T47D (cell line): ENCODE measurements at places on chromosomes 13 and 19.

DNA sequence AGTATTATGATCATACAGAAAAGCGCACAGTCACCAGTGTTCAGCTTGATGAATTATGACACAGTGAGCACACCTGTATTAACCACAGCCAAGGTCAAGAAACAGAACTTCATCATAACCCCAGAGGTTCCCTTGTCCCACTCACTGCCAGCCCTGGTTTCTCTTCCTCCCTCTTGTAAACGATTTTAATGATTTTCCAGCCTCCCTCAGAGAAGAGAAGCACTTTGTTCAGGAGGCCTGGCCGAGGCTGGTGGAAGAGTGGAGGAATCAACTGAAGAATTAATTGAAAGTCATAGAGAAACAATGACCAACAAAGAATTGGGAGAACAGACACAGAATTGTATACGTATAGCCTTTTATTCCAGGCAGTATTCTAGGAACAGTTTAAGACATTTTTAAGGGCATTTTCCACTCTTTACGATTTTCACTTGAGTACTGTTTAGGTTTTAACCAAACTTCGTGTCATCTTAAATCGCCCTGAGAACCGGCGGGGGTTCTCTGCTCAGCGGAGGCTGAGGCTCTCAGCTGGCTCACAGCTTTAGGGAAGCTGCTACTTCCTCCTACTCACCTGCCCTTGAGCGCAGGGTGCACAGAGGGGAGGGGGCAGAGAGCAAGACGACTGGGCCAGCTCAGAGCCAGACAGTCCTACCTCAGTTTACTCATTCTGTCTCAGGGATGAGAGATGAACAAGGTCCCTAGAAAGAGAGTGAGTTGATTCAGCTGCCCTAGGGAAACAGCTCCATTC lies 108.6 kb downstream of the AKAP11 start:
- DNase-seq, result no peak

- no peak for DNase-seq
These were observed 9.4 kb downstream of the ARGLU1 start for GRCh38 chr13:106558527-106558926.

DNA sequence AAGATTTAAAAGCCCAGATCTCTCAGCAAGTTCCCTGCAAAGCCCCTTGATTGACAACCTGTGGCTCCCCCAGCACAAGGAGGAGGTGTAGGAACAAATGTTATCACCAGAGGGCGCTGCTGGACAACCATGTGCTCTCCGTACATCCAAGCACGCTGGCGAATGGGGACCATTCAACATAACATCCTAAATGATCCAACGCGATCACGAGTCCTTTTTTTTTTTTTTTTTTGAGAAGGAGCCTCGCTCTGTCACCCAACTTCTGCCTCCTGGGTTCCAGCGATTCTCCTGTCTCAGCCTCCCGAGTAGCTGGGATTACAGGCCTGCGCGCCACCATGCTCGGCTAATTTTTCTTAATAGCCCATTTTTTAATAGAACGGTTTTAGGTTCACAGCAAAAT lies 52.0 kb downstream of the NWD1 start:
- peak; percentile 52 for DNase-seq

GRCh38 chr19:28883241-28883693 lies 329.7 kb downstream of the UQCRFS1 start:
- DNase-seq, result no peak

GRCh38 chr13:24893863-24894262 lies 129.9 kb downstream of the RNF17 start:
- no peak for DNase-seq

DNA sequence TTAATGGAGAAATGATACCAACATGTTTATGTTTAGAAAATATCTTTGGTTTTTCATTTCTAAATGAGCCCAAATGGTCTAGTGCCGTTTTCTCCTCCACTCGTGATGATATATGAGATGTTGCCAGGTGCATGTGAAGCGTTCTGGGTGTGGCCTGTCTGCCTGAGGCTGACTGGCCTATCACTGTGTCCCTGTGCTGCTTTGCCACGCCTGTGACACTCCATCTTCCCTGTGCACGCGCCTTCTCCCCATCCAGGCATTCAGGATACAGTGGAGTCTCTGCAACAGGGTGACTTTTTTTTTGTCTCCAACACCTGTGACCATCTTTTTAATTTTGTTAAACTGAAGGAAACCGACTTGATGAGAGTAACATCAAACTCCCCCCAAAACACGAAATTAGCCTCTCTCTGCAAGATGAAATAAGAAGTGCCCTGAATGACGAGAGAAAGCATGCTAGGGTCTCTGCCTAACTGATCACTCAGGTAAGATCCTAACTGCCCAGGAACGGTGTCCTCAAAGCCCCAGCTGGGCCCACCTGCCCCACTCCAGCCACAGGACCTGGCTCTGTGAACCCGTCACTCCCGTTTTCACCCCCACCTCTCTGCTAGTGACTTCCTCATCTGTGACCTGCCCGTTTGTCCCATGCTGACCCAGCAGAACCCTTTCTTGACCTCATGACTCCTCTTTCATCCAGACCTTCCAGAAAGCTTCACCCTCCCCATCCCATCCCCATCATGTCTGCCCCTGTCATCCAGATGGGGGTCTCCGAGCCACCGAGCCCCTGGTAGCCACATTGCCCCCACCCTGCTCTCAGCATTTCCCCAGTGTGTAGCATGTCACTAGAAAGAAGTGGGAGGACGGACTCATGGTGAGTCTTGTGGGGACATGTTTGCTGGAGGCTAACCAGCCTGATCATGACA lies 33.2 kb upstream of the TFDP1 start:
- DNase-seq, result no peak

DNA sequence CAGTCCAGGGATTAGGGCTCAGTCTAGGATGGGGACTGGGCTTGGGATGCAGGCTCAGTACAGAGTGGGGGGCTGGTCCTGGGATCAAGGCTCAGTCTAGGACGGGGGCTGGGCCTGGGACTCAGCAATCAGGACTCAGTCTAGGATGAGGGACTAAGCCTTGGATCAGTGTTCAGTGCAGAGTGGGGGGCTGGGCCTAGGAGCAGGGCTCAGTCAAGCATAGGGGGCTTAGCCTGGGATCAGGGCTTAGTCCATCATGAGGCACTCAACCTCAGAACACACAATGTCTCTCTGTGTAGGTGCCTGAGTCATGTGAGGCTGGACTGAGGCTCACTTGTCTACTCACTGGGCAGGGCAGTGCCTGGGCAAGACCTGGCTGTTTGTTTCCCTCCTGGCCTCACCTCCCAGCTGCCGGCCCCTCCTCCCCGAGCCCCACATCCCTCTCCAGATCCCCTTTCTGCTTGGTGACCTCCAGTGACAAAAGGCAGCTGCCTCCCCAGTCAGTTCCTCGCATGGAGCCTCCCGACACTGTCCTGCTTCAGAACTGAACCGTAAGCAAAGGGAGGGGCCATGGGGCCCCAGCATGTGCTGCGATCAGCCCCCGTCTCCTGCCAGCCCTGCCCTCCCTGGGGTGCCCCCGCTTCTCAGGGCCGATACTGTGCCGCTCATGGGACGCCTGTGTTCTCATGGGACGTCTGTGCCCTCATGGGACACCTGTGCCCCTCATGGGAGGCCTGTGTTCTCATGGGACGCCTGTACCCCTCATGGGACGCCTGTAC lies 6.5 kb upstream of the S1PR4 start:
- no peak for DNase-seq

- no peak for DNase-seq
These were observed 640.7 kb downstream of the LIG4 start for GRCh38 chr13:107574517-107575210.

DNA sequence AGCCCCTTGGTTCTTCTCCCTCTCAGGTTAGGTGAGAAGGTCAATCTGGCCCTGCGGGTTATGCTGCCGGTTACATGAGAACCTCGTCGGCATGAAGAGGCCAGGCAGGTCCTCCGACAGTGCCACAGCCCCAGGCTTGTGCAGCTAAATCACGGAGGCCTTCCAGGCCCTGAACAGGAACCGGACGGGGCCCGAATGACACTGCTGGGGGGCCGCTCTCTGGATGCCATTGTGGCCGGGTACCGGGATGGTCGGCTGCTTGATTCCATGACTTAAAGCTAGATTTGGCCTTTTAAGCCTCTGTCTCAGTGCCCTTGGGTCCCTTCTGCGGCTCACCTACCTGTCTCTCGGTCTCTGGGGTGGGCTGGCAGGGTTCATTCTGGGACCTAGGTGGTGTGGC lies 48.4 kb downstream of the C1QTNF9 start:
- DNase-seq, result no peak

- peak; percentile 11 for DNase-seq
These were observed 549.2 kb upstream of the KLF12 start for GRCh38 chr13:74683411-74683810.

- DNase-seq, result no peak
These were observed 142.1 kb upstream of the VSTM2B start for GRCh38 chr19:29383696-29384095.

- DNase-seq, result no peak
These were observed 111.8 kb upstream of the EDNRB start for GRCh38 chr13:78030341-78030896.

DNA sequence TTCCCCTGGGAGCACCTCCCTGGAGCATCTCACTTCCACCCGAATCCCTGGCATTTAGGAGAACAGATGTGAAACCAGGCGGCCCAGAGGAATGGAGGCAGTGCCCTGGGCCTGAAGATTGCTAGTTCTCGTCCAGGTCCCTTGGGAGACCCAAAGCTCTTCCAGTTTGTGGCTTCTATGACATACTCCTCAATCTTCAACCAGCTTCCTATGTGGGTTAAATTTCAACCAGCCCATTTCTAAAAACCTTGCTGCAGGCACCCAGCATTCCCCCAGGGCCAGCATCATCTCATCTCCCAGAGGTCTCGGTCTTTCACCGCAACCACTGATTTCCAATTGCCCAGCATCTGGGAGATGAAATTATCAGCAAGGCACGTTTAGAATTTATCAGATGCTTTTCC lies 46.0 kb upstream of the STK24 start:
- no peak for DNase-seq

- DNase-seq, result no peak
These were observed 3.9 kb downstream of the PRRG2 start for GRCh38 chr19:49585023-49585422.

DNA sequence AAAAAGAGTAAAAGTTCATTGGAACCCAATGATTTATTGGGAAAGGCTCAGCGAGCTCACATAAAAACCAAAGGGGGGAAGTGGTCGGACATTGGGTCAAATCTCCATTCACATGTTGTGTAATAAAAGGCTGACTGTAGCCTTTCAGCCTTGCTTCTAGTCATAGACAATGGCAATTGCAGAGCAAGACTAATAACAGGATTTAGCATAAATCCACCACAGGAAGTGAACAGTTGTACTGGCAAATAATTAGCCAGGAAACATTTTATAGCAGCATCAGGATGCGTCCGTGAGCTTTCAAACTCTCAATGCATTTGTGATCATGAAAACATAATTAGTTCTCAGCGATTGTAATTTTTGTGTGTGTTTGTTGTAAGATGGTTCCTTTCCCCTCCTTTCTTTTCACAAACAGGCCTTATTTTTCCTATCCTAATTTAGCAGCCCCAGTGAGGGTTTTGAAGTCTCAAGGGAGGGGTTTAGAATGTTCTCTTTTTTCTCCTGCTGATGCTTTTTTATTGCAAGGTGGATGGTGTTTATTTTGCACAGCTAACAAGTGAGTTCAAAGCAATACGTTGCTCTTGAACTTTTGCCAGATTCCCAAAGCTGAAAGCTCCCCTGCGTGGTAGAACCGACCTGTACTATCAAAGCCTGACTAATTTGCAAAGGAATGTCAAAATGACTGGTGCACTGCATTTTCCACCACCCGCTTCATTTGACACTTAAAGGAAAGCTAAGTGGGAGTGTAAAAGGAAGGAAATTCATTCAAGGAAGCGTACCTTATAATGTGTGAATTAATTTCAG lies 105.6 kb downstream of the SPRY2 start:
- DNase-seq, result no peak

- no peak for DNase-seq
These were observed 367.2 kb upstream of the SLITRK1 start for GRCh38 chr13:84249463-84249862.

DNA sequence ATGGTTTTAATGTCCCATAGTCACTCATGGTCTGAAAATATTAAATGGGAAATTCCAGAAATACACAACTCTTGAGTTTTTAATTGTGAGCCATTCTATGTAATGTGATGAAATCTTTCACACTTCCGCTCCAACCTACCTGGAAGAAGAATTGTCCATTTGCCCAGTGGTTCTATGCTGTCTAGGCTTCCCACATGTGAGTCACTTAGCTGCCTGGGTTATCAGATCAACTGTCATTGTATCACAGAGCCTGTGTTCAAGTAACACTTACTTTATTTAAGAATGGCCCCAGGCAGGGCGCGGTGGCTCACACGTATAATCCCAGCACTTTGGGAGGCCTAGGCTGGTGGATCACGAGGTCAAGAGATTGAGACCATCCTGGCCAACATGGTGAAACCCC lies 1450.5 kb downstream of the EFNB2 start:
- no peak for DNase-seq

DNA sequence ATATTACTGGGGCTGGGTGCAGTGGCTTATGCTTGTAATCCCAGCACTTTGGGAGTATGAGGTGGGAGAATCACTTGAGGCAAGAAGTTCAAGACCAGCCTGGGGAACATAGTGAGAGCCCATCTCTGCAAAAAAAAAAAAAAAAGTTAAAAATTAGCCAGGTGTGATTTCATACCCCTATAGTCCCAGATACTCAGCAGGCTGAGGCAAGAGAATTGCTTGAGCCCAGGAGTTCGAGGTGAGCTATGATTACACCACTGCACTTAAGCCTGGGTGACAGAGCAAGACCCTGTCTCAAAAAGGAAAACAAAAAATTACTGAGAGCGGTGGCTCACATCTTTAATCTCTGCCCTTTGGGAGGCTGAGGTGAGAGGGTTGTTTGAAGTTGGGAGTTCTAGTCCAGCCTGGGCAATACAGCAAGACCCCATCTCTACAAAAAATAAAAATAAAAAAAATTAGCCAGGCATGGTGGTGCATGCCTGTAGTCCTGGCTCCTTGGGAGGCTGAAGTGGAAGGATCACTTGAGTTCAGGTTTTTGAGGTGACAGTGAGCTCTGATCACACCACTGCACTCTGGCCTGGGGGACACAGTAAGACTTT lies 87.5 kb downstream of the ZMYM2 start:
- no peak for DNase-seq

DNA sequence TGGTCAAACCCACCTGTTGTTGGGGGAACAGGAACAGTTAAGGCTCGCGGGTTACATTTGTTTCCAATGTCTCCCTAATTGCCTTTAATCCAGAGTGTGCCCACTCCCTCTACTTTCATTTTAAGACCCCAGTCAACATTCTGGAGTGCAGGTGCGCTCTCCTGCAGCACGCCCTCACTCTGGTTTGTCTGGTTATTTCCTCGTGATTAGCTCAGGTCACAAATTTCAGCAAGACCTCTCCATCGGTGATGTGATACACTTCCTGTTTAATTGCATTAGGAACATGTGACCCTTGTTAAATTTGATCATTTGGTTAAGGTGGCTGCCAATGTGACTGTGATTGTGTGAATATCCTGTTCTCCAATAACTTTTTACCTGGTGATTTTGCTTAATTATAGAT lies 53.0 kb downstream of the TEX29 start:
- DNase-seq, result no peak

- no peak for DNase-seq
These were observed 22.8 kb downstream of the ZNF20 start for GRCh38 chr19:12117201-12117970.

- DNase-seq, result peak; percentile 38
These were observed 9.8 kb upstream of the ZNF627 start for GRCh38 chr19:11587302-11587974.
